Spinal cord (tissue), 10 donors: ENCODE measurements at places on chromosomes 2 and 18. TPM values are rescaled to one million over a fixed set of nuclear protein-coding genes. Genes with fewer than 3 reads are reported as not detected.

NYAP2 gene
- 8.6 TPM for polyA plus RNA-seq

GKN1 gene
- not detected for polyA plus RNA-seq

SCG2 gene
- polyA plus RNA-seq: 199 TPM

LOXHD1 gene
- 0.29 TPM for polyA plus RNA-seq

CDH2 gene
- polyA plus RNA-seq: 142 TPM

MROH2A gene
- 0.12 TPM for polyA plus RNA-seq

TMEM169 gene
- polyA plus RNA-seq: 19.1 TPM

KHK gene
- polyA plus RNA-seq: 19.1 TPM

ITPRIPL1 gene
- 2.2 TPM for polyA plus RNA-seq

LTBP1 gene
- polyA plus RNA-seq: 22.7 TPM

CWC22 gene
- polyA plus RNA-seq: 17.1 TPM

TMEM163 gene
- polyA plus RNA-seq: 71.6 TPM

CRYGD gene
- 7.1 TPM for polyA plus RNA-seq

COX7A2L gene
- 161 TPM for polyA plus RNA-seq

CREG2 gene
- 34.4 TPM for polyA plus RNA-seq

MRPS9 gene
- polyA plus RNA-seq: 34.5 TPM

SLC25A52 gene
- polyA plus RNA-seq: 0.81 TPM

CNDP1 gene
- polyA plus RNA-seq: 1.3 TPM

TXNDC2 gene
- polyA plus RNA-seq: 0.27 TPM

SERPINB10 gene
- 0.17 TPM for polyA plus RNA-seq

ANKMY1 gene
- polyA plus RNA-seq: 13.6 TPM

MIB1 gene
- 29.1 TPM for polyA plus RNA-seq

FOXI3 gene
- polyA plus RNA-seq: 0.26 TPM

KCNG2 gene
- 1.5 TPM for polyA plus RNA-seq

LIMS1 gene
- polyA plus RNA-seq: 26.2 TPM

SNRNP200 gene
- 146 TPM for polyA plus RNA-seq

CNTNAP5 gene
- 45.3 TPM for polyA plus RNA-seq

THUMPD2 gene
- 15.1 TPM for polyA plus RNA-seq

GALNT5 gene
- polyA plus RNA-seq: 0.08 TPM

PFN4 gene
- polyA plus RNA-seq: 2.2 TPM

FER1L5 gene
- polyA plus RNA-seq: 0.27 TPM

RGPD3 gene
- 0.20 TPM for polyA plus RNA-seq

LIPG gene
- 7.7 TPM for polyA plus RNA-seq

PLGLB2 gene
- 5.9 TPM for polyA plus RNA-seq

C18orf54 gene
- 5.8 TPM for polyA plus RNA-seq

LYG1 gene
- 3.0 TPM for polyA plus RNA-seq

SCYGR3 gene
- polyA plus RNA-seq: not detected

SDC1 gene
- 10.8 TPM for polyA plus RNA-seq

CRYGC gene
- polyA plus RNA-seq: 0.44 TPM

COL4A4 gene
- 1.4 TPM for polyA plus RNA-seq

STAT4 gene
- 7.5 TPM for polyA plus RNA-seq

ABCB11 gene
- polyA plus RNA-seq: 0.30 TPM

MATN3 gene
- polyA plus RNA-seq: 4.6 TPM

RND3 gene
- polyA plus RNA-seq: 41.3 TPM

HS1BP3 gene
- polyA plus RNA-seq: 15.9 TPM

CD28 gene
- polyA plus RNA-seq: 1.0 TPM

RIT2 gene
- polyA plus RNA-seq: 30.1 TPM
